Colonic mucosa (tissue), 4 donors: ENCODE measurements at places on chromosomes 1 and 21. TPM values are rescaled to one million over a fixed set of nuclear protein-coding genes. Genes with fewer than 3 reads are reported as not detected.

DNA sequence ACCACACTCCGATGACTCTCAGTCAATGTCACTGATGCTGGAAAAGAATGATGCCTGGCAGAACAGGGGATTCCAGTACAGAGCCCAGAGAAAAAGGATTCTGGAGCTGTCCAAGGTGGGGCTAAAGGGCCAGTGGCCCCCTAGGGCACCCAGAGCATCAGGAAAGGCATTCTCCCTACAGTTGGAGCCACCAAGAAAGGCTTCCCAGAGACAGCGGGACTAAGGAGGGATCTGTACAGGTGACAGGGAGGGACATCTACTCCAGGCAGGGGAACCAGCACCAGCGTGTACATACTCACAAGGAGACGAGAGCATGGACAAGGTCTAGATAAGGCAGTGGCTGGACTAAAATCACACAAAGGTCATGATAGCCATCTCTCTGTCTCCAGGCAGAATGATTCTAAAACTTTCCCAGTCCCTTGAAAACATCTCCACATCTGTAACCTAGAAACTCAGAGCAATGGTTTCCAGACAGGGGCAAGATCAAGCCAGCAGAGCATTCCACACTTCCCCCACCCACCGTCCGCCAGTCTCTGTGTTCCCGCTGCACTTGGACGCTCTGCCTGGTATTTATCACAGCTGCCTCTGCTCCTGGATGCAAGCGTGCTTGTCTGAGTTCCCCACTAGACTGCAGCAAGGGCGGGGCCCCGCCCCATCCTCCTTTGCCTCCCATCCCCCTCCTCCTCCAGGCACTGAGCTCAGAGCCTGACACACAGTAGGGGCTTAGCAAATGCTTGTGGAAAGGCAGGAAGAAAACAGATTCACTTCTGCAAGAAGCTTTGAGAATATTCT is 111.6 kb upstream of the ZC3H12A start:
- no peak for DNase-seq

DNA sequence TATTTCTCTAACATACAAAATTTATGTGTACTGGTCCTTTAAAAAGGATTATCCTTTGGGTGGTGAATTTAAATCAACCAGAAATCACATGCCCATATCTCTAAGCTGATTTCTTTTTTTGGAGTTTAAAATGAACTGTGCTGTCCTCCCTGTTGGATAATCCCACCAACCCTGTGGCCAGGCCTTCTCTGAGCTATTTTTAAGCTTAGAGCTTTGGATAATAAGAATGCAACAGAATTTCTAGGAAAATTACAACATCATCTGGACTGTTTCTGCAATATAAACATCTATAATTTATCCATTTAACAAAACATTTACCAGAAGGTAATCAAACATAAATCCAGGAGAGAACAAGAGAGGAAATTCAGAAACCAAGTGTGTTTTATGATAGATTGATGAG is 88.3 kb downstream of the LRRC40 start:
- DNase-seq, result no peak

DNA sequence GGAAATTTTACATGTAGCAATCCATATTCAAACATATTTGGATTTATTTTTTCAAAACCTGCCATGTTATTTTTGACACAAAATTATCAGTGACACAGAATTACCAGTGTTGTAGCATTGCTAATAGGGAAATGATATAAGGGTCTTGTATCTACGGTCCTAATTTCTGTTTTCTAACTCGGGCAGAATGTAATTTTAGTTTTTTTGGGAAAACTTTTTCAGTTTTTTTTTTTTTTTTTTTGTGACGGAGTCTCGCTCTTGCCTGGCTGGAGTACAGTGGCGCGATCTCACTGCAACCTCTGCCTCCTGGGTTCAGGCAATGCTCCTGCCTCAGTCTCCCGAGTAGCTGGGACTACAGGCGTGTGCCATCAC is 2.6 kb downstream of the UQCRH start:
- no peak for DNase-seq

The CDC42BPA gene
- total RNA-seq, result 36.6 TPM

DNA sequence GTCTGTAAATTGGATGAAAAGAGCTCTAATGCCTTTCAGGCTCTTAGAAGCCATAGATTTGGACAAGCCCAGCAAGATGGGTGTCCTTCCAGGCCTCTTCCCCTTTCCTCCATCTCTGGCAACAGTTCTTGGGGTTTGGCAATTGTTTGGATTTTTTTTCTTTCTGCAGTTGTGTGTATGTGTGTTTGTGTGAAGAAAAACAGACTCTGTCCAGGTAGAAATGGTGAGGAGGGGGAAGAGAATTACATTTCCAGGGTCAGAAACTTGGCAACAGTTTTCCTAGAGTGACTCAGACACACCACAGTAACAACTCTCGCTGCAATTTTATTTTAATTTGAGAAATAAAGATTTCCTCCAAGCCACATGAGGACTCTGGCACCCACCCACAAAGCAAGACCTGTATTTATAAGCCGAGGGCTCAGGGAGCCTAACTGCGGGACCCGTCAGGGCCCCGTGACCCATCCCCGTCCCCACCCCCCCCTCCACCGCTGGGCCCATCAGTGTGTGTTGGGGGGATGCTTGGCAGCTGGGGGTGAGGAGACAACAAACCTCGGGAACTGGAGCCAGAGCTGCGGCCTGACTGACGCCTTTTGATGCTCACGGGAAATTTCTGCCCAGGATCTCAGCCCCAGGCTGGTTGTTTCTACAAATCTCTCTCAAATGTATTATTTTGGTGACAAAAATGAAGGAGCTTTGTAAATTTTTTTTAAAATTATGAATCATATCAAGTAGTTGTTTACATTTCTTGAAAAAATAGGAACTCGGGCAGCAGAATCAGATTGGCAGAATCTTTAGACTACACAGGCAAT is 4.4 kb downstream of the TMEM200B start:
- DNase-seq, result no peak

- DNase-seq, result no peak
These were observed 73.7 kb upstream of the MARK1 start for GRCh38 chr1:220454155-220454777.

The CRABP2 gene
- total RNA-seq, result 1.4 TPM

The L1TD1 gene
- total RNA-seq, result 8.1 TPM
